ENCODE measurements at places on chromosomes 7 and 10. TPM values are rescaled to one million over a fixed set of nuclear protein-coding genes. Genes with fewer than 3 reads are reported as not detected.

DNA sequence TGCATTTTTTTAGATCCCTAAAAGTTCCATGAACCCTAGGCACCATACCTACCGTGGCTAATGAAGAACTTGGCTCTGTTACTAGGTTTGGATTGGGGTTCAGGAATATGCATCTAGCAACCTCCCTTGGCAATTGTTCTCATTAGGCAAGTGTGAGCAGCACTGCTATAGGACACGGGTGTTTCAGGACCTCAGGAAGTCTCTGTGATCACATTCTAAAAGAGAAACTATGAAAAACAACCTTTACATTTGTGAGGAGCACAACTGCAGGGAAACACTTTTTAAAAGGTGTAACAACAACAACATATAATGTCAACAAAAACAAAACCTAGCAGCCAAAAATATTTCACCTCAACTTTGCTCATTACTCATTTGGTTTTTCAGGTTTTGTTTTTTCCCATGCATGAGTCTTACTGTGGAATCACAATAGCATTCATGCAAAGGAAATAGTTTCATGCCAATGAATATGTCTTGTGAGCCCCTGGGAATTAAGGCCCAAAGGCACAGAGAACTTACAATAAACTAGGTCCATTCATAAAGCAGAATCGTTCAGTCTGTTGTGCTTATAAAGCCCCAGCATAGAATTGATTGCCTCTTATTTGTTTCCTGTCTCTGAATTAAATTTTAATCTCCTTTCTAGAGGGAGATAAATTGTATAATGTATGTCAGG, 255.7 kb upstream of the DGKB start:
- DNase-seq: no peak

DNA sequence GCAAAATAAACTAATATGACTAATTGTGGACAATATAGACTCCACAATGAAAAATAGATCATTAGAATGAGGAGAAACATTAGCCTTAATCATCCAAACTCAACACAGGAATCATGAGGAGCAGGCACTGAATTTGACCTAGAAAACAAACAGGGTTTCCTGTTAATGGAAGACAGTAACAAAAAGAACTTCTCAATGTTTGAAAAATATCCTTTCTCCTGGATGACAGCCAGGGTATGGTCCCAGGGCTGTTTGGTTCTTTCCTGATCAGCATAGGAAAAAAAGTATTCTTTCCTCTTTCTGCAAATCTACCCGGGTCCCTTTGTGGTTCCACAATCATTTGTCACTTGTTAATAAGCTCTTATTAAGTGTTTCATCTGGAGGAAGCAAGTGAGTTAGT, 145.3 kb upstream of the SVIL start:
- DNase-seq: no peak

DNA sequence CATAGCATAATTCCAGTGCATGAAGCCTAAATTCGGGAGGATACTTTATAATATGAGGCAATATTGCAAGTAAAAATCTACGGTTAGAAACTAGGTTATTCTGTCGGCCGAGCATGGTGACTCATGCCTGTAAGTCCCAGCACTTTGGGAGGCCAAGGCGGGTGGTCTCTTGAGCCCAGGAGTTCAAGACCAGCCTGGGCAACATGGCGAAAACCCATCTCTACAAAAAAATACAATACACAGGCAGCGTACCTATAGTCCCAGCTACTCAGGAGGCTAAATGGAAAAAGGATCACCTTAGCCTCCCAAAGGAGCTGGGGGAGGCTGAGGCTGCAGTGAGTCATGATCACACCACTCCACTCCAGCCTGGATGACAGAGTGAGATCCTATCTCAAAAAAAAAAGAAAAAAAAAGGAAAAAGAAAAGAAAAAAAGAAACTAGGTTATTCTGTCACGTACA, 14.2 kb downstream of the SKAP2 start:
- DNase-seq: no peak

DNA sequence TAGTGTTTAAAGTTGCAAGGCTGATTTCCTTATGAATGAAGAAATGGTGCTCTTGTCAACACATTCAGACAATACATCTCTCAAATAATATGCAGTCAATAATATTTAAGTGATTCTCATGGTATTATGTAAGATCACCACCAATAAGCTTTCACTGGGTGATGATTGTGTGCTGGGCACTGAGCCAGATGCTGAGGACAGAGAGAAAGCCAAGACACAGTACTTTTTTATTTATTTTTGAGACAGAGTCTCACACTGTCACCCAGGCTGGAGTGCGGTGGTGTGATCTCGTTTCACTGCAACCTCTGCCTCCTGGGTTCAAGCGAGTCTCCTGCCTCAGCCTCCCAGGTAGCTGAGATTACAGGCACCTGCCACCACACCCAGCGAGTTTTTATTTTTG, 130.6 kb upstream of the LSM8 start:
- DNase-seq: no peak

DNA sequence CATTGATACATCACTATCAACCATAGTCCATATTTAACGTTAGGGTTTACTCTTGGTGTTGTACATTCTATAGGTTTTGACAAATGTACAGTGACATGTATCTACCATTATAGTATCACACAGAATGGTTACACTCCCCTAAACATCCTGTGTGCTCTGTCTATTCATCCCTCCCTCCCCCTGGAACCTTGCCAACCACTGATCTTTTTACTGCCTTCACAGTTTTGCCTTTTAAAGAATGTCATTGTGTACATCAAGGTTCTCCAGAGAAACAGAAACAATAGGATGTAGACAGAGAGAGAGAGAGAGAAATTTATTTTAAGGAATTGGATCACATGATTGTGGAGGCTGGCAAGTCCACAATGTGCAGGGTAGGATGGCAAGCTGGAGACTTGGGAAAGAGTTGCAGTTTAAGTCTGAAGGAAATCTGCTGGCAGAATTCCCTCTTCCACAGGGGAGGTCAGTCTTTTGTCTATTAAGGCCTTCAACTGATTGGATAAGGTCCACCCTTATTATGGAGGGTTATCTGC, 45.1 kb upstream of the CCNJ start:
- DNase-seq: no peak

DNA sequence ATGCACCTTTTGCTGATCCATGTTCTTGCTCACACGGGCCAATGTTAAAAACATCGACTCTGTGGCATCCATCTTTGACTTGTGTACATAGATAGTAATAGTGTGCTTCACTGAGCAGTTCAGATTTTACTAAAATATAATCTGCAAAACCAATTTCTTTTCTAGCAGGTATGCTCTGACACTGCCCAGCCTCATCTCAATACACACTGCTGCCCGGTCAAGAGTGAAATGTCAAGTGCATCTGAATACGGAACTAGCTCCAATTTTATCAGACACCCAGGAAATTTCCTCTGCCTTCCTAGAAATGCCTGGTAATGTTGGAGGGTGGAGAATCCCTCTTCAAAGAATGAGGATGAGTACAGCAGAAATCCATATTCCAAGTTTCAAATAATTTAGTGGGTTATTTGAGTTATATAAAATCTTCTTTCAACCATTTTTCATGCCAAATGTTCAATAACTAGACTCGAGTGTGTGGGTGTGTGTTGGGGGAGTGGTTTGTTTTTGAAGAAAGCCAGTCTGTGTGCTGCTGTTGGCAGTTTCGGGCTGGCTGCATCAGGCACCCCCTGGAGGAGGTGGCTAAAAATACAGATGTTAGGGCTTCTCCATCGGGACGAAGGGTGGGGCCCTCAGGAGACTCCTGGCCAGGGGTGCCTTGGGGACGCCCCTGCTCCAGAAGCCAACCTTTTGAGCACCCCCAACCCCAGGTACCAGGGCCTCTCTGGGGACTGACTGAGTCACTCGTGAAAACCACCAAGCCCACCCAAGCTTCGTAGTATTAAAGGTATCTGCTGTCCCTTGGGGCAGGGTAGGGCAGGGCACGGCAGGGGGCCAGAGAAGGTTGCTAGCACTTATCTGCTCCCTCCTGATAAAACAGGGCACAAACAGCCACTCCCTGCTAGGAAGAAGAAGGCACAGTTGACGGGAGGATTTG, 15.4 kb downstream of the CTBP2 start:
- no peak for DNase-seq

DNA sequence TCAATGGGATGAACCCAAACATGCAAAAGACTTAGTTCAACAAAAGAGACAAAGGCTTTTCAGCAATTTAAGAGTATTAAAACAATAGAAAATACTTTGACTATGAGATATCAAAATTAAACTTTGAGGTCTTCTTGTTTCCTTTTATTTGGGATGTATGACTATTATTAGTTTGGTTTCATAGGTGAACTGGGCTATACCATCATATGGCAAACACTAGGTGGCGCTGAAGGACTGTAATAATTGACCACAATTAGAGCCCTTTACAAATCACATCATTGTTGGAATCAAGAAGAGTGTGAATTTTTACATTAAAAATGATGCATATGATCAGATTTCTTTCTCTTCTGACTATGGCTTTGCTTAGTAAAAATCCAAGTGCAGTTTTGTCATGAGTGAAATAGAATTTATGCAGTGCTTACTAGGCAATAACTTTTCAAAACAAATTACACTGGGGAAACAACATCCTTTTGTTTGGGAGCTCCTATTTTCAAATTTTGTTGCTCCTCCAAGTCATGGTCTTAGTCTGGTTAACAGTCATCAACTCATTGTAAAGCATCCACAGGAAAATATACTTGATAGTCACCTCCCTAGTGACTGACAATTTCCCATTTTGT, 14.7 kb upstream of the NXPH1 start:
- no peak for DNase-seq

DNA sequence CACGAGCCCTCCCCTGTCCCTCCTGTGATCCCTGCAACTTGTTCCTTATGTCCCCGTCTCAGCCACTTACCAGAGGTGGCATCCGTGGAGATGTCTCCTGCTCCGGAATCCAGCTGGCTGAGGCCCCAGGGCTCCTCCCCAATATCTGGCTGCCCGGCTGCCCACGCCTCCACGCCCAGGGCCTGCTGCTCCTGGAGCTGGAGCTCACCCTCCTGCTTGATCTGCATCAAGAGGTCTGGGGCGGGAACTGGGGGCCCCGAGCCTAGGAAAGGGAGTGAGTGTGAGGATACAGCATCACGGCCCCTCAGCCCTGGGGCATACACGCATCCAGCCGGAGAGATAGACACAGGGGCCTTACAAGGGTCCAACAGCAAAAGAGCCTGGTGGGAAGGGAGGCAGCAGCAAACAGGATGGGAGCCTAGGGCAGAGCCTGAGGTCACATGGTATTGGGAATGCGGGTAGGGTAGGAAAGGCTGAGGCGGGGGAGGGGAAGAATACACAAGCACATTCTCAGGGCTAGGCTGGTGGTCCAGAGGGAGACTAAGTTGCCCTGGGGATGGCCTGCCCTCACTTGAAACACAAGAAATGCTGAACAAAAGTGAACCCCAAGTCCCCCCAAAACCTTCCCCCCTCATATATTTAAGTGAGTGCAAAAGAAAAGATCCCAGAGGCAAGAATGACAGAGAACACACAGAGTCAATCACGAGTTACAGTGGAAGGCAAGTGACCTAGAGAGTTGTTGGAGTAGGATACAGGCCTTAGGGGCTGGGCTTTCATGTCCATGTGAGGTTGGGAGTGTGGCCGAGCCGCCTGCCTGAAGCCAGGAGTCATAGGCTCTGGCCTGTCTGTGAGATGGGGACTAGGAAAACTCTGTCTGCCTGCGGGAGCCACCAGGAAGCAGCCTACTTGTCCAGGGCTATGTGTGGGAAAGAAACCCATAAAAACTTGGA, 16.9 kb upstream of the ZNF777 start:
- no peak for DNase-seq

DNA sequence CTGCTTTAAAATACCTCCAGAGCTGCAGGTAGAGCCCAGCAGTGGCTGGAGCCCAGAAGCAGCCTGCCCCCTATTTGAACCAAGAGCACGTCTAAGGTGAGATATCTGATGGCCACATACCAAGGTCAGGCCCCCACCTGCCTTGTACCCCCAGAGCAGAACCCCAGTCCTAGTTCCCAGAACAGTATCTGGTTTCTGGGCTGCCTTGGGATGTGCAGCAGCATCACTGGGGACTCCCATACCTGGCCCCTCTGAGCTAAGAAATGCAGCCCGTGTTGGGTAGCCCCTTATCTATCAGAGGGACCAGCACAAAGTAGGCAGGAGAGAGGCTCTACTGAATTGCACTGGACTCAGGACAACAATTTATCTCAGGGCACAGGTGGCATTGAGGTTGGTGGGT, 8.9 kb downstream of the SFTPD start:
- DNase-seq: no peak

DNA sequence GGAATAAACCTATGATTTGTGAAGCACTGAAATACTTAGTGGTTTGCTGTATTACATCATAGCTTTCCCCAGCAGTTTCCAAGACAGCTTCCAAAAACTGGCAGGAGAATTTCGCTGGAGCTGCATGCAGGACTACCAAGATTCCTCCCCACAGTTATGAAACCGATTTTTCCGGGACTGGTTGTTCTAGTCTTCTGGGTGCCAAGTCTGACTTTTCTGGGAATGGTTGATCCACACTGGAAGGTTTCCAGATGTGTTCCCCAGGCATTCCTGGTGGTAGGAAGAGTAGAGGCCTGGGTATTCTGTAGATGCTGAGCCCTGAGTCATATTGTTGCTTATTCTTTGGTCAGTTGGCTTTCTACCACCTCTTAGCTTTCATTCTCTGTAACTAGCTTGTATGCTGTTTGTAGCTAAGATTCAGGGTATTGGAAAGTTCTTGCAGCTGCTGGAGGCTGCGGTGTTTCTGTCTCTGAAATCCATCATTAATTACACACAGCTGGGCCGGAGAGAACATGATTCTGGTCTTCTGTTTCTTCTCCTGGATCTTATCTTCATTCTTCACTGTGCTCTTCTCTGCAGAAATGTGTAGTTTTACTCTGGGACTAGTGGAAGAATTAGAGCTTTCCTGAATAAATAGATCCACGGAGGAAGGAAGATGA, 6.3 kb downstream of the ABCC2 start:
- no peak for DNase-seq

DNA sequence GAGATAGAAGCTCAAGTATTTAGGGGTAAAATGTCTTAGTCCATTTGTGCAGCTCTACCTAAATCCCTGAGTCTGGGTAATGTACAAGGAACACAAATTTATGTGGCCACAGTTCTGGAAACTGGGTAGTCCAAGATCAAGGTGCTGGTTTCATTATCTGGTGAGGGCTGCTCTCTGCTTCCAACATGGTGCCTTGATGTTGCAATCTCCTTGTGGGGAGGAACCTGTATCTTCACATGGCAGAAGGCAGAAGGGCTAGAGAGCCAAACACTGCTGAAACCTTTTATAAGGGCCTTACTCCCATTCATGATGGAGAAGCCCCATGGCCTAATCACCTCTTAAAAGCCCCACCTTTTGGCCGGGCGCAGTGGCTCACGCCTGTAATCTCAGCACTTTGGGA, 8.7 kb upstream of the BAZ1B start:
- no peak for DNase-seq

GRCh38 chr10:12873172-12873571, 128.3 kb downstream of the CCDC3 start:
- no peak for DNase-seq

The PIP gene
- not detected for total RNA-seq

The ANXA8 gene
- not detected for total RNA-seq

The VGF gene
- total RNA-seq: not detected

The SLC29A3 gene
- total RNA-seq: 4.3 TPM
